ENCODE measurements at places on chromosomes 12 and 14.

GRCh38 chr12:31599053-31599452, 8.1 kb upstream of the DENND5B start:
- no peaks in the 10 kb centered on the region for H3K27me3 ChIP-seq
- H3K4me3 ChIP-seq = no peak overlapping the region
- H3K36me3 ChIP-seq = no peaks in the 10 kb centered on the region

DNA sequence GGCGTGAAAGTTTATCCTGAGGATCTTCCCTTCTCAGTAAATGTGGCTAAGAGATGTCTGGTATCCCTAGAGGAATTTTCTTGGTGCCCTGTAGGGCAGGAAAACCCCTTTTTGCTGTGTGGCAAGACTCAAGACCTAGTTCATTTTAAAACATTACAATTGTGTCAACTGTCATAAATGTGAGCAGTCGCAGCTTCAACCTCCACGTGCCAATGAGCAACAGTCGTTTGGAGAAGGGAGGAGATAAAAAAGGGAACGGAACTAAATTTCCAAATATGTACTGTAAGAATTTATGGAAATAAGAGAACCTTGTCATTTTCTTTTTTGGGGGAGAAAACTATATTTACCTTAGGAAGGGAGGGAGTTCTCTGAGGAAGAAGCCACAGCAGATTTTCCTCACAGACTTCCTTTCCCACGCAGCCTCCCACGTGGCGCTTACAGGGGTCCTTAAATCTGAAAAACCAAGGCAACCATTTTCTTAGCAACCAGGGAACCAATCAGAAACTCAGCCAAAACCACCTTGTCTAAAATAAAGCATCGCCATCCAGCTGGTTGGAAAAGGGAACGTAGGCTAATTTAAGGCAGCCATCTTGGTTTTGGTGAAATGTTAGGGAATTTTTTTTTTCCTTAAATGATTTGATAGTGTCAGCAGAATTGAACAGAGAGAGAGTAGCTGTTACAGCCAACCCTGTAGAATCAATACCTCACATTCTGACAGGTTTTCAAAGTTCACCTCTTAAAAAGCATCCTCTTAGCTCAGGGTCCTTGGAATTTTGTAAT, 99.1 kb downstream of the FIGNL2 start:
- no peaks in the 10 kb centered on the region for H3K4me1 ChIP-seq
- no peaks in the 10 kb centered on the region for H3K36me3 ChIP-seq
- H3K27me3 ChIP-seq = no peaks in the 10 kb centered on the region
- H3K4me3 ChIP-seq = no peak overlapping the region
- no peak overlapping the region for H3K27ac ChIP-seq

GRCh38 chr14:54981698-54982097, 45.2 kb downstream of the WDHD1 start:
- H3K27ac ChIP-seq = no peak overlapping the region
- peaks cover 6% of the 10 kb centered on the region for H3K36me3 ChIP-seq
- no peak for DNase-seq
- no peaks in the 10 kb centered on the region for H3K27me3 ChIP-seq
- no peak overlapping the region for H3K4me3 ChIP-seq

DNA sequence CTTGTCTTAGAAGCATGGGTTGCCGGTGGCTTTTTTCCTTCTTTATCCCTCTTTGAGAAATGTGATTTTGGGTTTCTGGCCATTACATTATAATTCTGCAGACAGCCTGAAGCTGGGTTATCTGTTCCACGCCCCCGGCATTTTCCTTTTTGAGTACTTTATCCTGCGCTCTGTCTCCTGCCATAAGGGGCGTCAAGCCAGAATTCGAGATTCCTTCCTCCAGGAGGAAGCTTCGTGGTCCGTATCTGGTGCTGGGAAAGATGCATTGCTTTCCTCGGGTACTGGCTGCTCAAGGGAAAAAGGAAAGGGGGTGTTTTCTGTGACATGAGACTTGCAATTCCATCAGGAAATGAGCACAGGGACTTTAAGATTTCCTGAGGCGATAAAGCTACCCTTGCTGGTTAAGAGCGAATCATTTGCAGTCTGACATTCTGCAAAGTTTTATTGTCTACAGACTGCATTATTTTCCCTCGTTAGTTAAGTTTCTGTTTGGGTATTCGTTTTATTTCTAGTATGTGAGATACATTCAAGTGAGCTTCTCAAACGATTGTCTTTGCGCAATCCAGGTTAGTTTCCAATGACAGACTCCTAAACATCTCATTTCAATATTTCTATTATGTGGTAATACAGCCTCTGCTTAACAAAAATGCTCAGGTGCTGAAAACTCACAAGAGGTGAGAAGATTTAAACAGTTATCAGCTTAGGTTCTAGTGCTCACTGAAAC, 694 bp downstream of the AKAP5 start:
- peaks cover 9% of the 10 kb centered on the region for H3K4me1 ChIP-seq
- no peaks in the 10 kb centered on the region for H3K27me3 ChIP-seq
- peak overlapping the region; percentile 79 for H3K27ac ChIP-seq
- peak overlapping the region; percentile 38 for H3K4me3 ChIP-seq
- H3K36me3 ChIP-seq = no peaks in the 10 kb centered on the region

DNA sequence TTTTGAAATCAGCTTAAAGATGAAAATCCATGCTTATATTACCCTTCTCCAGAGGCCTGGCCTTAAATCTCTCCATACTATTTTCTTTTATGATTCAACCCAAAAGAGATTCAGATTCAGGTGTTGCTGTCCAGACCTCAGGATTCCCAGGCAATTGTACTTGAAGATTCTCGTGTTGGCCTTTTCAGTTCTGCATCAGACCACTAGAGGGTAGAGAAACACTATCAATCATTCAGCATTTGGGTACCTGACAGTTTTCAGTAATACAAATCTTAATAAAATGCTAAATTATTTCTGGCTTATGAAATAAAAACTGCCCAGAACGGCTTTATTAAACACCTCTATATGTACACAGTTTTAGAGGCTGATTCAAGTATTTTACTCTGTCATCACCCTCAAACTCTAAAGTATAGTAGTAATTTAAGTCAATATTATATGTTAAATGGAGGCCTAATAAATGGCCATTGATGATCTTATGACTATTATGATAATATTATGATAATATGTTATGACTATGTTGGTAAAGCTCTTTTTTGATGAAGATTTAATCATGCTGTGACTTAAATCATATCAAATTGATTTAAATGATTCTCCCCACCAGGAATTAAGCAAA, 301.1 kb downstream of the DUSP6 start:
- H3K4me3 ChIP-seq = no peak overlapping the region
- DNase-seq = no peak
- H3K4me1 ChIP-seq = no peaks in the 10 kb centered on the region
- no peaks in the 10 kb centered on the region for H3K36me3 ChIP-seq
- no peak overlapping the region for H3K27ac ChIP-seq

GRCh38 chr14:79111987-79112501, 941.9 kb downstream of the NRXN3 start:
- no peaks in the 10 kb centered on the region for H3K4me1 ChIP-seq
- no peaks in the 10 kb centered on the region for H3K36me3 ChIP-seq
- no peaks in the 10 kb centered on the region for H3K27me3 ChIP-seq
- H3K27ac ChIP-seq = peak overlapping the region; percentile 29
- no peak for DNase-seq

DNA sequence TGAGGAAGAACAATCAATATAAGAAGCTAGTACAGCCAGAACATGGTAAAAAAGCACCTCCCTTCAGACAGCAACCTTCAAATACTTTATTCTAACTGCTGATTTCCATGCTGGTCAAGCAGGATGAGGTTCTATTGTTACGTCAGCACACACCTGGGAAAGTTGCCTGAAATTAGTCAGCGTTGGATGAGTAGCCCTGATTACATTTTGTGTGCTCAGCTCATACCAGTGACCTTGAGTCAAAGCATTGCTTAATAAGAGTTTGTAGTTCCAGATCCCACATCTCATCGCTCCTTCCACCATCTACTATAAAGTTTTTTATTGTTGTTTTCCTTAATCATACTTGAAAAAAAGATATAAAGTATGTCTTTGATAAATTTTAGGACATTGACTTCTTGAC, 361.5 kb downstream of the EGLN3 start:
- H3K27ac ChIP-seq = no peak overlapping the region
- H3K27me3 ChIP-seq = no peaks in the 10 kb centered on the region
- H3K36me3 ChIP-seq = no peaks in the 10 kb centered on the region
- no peak overlapping the region for H3K4me3 ChIP-seq
- no peaks in the 10 kb centered on the region for H3K4me1 ChIP-seq

- no peak overlapping the region for H3K4me3 ChIP-seq
- no peaks in the 10 kb centered on the region for H3K4me1 ChIP-seq
These were observed 119.9 kb downstream of the PHETA1 start for GRCh38 chr12:111249018-111249370.

GRCh38 chr12:65324551-65324950, 46.1 kb downstream of the MSRB3 start:
- peaks cover 11% of the 10 kb centered on the region for H3K4me1 ChIP-seq
- no peaks in the 10 kb centered on the region for H3K27me3 ChIP-seq
- no peak for DNase-seq
- no peaks in the 10 kb centered on the region for H3K36me3 ChIP-seq

GRCh38 chr12:122999986-123000420, 19.5 kb downstream of the ARL6IP4 start:
- no peak overlapping the region for H3K4me3 ChIP-seq
- peaks cover 4% of the 10 kb centered on the region for H3K4me1 ChIP-seq
- H3K27ac ChIP-seq = no peak overlapping the region
- peaks cover 11% of the 10 kb centered on the region for H3K36me3 ChIP-seq

DNA sequence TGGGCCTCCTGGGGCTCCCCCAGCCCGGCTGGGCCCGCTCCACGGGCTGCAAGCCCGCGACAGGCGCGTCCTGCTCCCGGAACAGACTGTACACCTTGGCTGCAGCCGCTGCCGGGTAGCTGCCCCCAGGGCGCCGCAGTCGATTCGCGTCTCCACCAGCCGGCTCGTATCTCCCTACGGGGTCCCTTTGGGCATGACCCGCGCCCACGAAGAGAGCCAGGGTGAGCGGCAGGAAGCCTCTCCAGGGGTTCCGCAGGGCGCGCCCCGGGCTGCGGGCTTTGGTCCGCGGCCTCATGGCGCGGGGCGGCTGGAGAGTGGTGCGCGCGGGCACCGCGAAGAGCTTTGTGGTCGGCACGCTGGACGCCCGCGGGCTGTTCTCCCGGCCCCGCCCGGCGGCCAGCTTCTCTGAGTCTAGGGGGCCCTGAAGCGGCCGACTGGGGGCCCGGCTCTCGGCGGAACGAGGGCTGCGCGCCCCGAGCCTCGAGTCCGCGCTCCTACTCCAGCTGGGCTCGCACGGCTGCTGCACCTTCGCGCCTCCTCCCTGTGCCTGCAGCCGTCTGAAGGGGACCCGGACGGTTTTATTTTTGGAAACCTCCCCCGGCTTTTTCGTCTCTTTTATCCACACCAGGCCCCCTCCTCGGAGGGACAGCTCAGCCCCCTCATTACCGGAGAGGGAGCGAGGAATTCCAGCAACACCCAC, at the start of gene LTBP2:
Gene LTBP2 (minus strand): TSS at position 588 of the 700 bp plus-strand sequence. CDS start 293 bp downstream, at position 295.
- H3K27ac ChIP-seq = peak within 1 kb of the TSS; percentile 77
- peaks cover 14% of the 10 kb centered on the region for H3K27me3 ChIP-seq
- no peaks in the 10 kb centered on the region for H3K36me3 ChIP-seq
- H3K4me3 ChIP-seq = peak within 1 kb of the TSS; percentile 54
- H3K4me1 ChIP-seq = peaks cover 62% of the 10 kb centered on the region

- H3K4me3 ChIP-seq = no peak overlapping the region
- no peaks in the 10 kb centered on the region for H3K4me1 ChIP-seq
- no peaks in the 10 kb centered on the region for H3K27me3 ChIP-seq
- no peaks in the 10 kb centered on the region for H3K36me3 ChIP-seq
These were observed 270.4 kb downstream of the ADAMTS20 start for GRCh38 chr12:43281563-43281962.

All from esophagus squamous epithelium (tissue), 5 donors.